Lung microvascular endothelial cell (primary cell): ENCODE measurements at places on chromosomes 11 and 22.

DNA sequence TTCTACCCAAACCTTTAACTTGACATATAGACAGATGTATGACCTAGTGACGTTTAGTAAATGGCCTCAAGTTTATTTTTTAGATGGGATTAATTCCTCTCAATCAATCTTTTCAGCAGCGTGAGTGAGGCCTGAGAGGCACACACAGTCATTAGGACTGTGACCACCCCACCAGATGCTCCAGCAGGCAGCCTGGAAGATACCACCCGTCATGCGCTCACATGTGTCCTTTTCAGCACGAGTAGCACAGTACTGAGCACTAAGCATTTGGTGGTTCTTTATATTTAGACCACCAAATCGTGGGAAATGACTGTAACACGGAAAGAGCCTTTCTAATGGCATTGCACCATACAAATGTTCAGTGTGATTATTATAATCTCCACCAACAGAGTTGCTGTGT is 354.6 kb upstream of the DDI1 start:
- no peak for DNase-seq

DNA sequence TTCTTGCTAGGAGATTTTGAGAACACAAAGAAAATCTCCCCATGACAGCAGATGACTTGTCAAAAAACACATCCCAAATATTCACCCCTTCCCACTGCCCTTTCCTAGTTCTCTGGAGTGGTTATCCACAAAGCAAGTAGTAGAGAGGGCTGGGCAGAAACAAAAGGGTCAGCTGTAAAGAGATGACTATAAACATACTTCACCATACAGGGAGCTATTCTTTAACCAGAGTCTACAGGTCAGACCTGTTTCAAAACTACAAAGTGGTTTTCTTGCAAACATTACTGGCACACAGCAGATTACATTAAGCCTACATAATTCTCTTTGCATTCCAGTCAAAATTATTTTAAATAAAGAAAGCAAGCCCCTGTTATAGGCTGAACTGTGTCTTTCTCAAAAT is 47.7 kb upstream of the NFRKB start:
- no peak for DNase-seq

DNA sequence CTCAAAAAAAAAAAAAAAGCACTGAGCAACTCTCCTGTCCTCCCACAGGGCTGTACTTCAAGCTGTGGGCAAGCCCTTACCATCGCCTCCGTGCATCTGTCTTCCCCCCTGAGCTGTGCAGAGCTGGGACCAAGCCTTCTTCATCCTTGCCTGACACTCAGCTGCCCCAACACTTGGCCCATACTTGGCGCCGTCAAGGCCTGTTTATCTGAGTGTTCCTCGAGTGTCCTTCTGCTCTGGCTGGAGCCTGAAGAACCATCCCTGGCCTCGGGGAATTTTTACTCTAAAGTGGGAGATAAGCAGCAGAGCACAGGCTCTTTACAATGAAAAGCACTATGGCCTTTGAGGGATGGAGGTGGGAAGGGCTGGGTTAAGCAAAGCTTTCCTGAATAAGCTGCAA is 1.6 kb upstream of the TIRAP start:
- DNase-seq, result no peak

DNA sequence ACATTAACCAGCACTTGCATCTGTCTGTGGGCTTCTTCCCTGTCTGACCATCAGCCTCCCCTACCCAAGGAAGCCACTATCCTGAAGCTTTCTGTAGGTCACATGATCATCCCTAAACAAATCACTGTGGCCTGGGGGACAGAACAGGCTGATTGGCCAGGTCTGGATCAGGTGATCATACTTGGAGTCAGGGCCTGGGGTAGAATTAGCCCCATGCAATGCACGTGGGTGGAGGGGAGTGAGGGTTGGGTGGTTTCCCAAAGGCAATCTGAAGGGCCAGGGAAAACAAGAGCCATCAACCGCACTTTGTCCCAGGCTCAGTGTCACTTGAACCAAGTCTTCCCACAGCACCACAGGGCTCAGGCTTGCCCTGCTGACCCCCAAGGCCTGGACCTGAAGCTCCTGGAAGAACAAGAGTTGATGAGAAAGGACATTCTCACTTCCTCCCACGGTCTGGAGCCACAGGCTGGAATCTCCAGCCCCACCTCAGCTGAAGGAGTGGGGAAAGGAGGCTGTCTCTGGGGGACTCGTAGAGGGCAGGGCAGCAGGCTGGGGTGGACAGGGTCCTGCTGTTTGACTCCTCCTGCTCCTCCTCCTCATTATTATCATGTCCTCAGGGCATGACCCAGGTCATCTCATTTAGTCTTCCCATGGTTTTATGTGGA is 31.5 kb upstream of the TSPAN18 start:
- DNase-seq, result no peak

- peak; percentile 43 for DNase-seq
Measured at GRCh38 chr11:96748639-96749370, 359.0 kb downstream of the JRKL start.

DNA sequence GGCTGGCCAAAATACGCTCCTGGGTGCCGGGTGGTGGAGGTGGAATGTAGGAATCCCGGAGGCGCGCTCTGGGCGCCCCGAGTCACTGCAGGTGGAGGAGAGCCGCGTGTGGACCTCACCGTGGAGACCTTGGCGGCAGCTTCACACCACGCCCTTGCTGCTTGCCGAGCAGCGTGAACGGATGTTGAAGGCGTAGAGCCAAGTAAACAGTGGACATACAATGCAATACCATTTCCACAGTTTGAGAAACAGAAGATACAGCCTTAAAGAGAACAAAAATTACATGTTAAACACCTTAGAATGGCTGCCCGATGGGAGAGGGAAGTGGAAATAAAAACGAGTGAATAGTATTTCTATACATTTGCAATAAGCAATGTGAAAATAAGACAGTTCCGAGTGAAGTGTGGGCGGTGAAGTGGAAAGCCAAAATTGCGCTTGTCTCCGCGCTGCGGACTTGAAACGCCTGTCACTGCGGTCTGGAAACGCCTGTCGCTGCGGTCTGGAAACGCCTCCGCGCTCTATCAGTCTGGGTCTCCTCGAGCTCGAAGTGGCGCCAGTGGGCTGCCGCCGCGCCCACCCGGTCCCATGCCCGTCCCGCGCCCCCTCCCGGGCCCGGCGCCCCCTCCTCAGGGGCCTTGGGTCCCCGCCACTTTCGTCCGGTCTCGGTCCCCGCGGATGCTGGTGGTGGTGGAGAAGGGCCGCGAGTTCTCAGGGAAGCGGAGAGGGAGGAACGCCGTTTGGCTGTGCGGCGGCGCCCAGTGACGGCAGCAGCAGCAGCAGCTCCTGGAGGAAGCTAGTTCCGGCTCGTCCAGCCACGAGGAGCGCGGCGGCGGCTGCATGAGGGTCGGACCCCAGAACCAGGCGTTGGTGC is 1.6 kb downstream of the NCR3LG1 start:
- peak; percentile 47 for DNase-seq

DNA sequence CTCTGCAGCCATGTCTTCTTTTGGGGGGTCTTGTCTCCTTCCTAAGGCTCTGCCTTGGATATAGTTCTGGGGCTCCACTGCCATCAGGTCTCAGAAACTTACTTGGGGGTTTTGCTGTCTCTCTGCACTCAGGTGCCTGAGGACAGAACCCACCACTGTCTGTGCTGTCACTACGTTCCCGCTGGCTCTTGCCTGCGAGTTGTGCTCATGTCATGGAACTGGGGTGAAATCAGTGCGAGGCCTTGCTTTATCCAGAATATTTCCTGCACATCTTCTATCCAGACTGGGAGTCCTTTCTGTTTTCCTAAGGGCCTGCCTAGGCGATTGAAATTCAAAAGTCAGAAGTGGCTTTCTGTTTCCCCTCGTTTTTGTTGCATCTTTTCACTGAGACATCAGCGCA is 6.6 kb upstream of the USP2 start:
- no peak for DNase-seq
